ENCODE measurements at places on chromosomes 4 and X. TPM values are rescaled to one million over a fixed set of nuclear protein-coding genes. Genes with fewer than 3 reads are reported as not detected.

CCSER1 gene
- 0.65 TPM for polyA plus RNA-seq

SPANXD gene
- not detected for polyA plus RNA-seq

PABPC1L2B gene
- polyA plus RNA-seq = not detected

FRAS1 gene
- 14.0 TPM for polyA plus RNA-seq

TCEAL3 gene
- 8.1 TPM for polyA plus RNA-seq

PPP1R3F gene
- 7.0 TPM for polyA plus RNA-seq

TLR10 gene
- polyA plus RNA-seq = 0.69 TPM

LINC00632 gene
- 10.3 TPM for polyA plus RNA-seq

ODAPH gene
- polyA plus RNA-seq = not detected

RS1 gene
- polyA plus RNA-seq = not detected

AFF2 gene
- 1.8 TPM for polyA plus RNA-seq

ATP7A gene
- polyA plus RNA-seq = 8.3 TPM

SUPT20HL1 gene
- 0.14 TPM for polyA plus RNA-seq

TCEAL7 gene
- polyA plus RNA-seq = 363 TPM

PRR32 gene
- 169 TPM for polyA plus RNA-seq

CLGN gene
- polyA plus RNA-seq = 2.3 TPM

MTTP gene
- 0.92 TPM for polyA plus RNA-seq

EDA gene
- polyA plus RNA-seq = 24.0 TPM

Data from muscle of back (tissue), 13 donors.